ENCODE measurements at places on chromosomes 2 and 18.

- no peak for DNase-seq
Measured at GRCh38 chr2:53629001-53629400, 138.6 kb upstream of the CHAC2 start.

- DNase-seq: no peak
Measured at GRCh38 chr2:241123816-241124536, 21.9 kb upstream of the MTERF4 start.

GRCh38 chr2:235287375-235287733 lies 206.5 kb upstream of the AGAP1 start:
- peak; percentile 56 for DNase-seq

GRCh38 chr2:37851828-37852584 lies 73.1 kb upstream of the RMDN2 start:
- DNase-seq: no peak

DNA sequence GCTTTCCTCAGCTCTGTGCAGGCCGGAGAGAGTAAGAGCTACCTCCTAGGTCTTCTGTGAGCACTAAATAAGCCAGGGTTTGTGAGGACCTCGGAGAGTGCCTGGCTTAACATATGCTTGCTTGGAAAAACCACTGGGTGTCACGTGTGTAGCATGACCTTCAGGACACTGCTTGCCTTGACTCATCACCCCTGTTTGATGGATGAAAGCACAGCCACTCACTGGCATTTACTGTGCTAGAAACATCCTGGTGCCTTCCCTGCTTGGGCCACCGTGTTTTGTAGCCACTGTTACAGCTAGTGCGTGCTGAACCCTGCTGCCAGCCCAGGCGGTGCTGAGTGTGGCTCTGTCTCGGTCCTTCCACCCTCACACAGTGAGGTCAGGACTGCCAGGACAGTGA lies 34.8 kb upstream of the ITM2C start:
- DNase-seq: no peak

- no peak for DNase-seq
Measured at GRCh38 chr18:26803643-26804042, 61.9 kb downstream of the AQP4 start.

GRCh38 chr2:181164699-181165098 lies 184.3 kb downstream of the UBE2E3 start:
- DNase-seq: no peak

- no peak for DNase-seq
Measured at GRCh38 chr2:228819701-228820100, 451.4 kb downstream of the PID1 start.

DNA sequence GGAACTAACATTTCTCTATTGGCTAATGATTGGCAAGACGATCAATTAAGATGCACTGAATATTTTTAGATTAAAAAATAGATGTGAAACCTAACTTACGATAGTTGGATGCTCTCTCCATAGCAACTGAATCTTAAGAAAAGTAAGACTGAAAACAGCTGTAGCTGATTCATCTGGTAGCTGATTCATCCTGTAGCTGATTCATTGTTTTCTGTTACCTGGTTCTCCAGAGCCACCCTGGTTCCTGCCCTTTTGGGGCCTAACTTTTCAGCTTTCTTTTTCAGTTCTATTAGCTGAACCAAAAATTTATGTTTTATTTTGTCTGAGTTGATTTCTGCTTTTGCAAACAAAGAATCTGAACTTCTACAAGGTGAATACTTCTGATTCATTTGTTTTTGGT lies 22.7 kb upstream of the SPR start:
- no peak for DNase-seq

DNA sequence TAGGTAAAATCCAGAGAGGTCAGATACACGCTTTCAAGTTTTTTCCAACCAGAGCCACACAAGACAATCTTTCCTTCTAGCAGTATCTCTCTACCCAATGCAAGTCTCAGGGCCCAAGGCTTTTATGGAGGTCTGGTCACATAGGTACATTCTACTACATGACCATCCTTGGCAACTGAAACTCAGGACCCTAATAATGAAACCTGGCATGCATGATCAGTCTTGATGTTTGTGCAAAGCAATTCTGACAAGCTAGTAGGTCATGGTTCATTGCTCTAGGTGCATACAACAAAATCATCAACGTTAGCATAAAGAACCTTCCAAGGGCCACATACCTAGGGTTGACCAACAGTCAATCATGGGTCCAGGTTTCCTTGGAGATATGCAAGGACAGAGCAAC lies 33.2 kb upstream of the CCDC88A start:
- DNase-seq: no peak

- peak; percentile 50 for DNase-seq
Measured at GRCh38 chr2:240567872-240568677, at the start of gene RNPEPL1. RNPEPL1 (plus strand) TSS chr2:240568484; CDS start chr2:240568587, 103 bp downstream.

DNA sequence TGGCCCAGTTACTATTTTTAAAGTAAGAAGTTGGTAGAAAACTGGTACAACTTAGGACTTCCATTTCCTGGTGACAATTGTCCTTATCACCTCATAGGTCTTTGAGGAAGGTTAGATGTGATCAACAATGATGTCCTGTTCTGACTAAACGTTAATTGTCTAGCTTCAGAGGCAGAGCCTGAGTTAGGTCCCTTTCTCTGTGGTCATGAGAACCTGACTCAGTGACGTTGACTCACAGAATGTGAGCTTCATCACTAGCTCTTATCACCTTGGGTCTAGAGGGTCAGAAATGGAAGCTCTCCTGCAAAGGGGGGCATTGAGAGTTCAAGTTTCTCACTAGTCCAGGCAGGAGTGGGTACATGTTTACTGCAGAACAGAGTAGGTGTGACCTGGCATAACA lies 60.6 kb upstream of the ATP8B1 start:
- DNase-seq: no peak

DNA sequence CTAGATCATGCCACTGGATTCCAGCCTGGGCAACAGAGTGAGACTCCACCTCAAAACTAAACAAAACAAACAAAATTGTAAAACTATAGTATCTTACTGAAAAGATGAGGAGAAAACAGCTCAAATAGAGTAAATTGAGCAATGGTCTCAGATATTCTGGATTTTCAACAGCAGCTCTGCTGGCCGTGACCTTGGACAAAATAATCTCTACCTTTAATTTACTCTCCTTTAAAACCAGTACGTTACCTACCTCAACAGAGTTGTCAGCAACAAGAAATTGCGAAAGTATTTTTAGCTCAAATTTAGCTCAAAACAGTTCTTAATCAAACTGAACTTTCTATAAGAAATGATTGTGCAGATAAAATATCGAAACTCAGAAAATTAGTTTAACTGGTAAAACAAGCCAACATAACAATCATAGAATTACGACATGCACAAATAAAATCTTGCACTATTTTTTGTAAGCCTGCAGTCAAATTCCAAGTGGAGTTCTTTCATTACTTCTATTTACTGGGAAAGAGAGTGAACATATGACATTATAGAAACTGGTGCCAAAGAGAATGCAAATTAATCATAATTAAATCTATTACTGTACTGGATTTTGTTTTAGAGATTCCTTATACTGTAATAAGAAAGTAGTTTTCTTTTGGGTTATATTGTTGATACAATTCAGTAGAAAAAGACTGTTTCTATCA lies 40.8 kb downstream of the TRIP12 start:
- no peak for DNase-seq

DNA sequence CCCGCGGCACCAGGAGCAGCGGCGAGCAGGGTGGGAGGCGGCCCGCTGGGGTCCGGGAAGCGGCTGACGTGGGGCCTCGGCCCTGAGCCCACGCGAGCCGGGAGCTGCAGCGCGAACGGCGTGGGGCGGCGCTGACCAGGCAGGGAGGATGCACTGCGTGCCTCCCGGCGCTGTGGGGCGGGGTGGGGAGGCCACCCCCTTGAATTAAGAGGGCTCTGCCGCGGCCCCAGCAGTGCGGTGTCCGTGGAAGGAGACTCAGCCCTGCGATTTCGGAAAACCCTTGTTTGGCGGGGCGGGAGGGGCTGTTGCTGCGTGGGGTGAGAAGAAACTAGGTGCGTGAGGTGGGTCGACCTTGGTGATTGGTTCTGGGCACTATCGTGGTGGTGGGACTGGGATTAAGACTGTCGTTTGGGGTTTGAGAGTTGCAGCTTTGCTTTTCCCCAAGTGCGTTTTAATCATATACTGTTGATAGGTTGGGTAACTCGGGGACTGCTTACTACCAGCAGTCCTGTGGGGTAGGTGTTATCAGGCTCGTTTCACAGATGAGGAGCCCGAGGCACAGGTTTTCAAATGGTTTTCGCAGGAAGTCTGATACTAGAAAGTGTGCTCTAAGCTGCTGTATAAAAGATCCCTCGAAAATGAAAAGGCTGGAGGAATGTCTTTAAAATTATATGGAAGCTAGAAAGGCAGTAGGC lies 722 bp downstream of the ACSL3 start:
- peak; percentile 65 for DNase-seq

DNA sequence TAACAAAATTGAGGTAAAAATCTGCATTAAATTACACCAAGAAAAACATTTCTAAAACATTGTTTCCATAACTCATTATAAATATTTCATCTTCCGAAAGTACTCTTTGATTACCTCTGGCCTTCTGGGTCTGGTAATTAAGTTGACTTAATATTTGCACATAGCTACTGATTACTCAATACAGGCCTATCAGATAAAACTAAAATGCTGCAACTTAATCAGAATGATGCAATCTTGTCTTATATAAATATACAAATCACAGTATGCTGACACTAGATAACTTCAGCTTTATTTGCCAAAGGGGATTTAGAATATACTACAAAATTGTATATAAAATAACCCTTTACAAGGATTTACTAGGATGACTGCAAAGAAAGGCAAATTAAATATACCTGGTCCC lies 49.3 kb downstream of the SLC35F5 start:
- no peak for DNase-seq

Data from left cardiac atrium (tissue), 4 donors.